RWPE2 (cell line): ENCODE measurements at places on chromosomes 2 and 18.

DNA sequence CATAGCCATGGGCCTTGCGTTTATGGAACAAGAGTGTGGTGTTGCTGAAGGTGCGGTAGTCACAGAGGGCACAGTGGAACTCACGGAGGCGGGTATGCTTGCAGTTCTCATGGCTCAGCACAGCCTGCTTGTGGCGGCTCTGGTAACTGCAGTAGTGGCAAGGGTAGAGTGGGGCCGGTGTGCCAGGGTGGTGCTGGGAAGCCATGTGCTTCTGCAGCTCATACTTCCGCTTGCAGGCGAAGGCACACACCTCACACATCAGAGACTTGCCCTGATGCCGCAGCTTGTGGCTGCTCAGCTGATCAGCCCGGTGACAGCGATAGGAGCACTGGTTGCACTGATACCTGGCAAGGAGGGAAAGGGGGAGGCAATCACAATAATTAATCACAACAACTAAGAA, 14.7 kb downstream of the ZNF142 start:
- DNase-seq: no peak

- DNase-seq: no peak
Measured at GRCh38 chr2:186027922-186028321, 289.3 kb downstream of the FSIP2 start.

- no peak for DNase-seq
Measured at GRCh38 chr2:173146590-173146989, 70.9 kb downstream of the MAP3K20 start.

DNA sequence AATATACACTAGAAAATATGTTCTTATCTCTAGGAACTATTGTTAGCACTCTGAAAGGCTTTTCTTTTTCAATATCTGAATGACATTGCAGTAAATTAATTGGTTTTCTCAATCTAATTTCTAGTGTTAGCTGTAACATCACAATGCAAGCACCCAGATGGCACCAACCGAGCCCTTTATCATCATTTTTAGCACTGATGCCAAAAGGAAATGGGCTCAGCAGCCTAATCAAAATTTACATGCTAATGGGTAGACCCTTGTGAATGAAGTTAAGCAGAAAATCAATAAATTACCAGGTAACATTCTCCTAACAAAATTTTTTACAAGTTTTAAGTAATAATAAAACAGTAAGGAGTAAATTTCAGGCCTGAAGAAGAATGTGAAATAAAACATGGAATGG, 53.5 kb upstream of the PGAP1 start:
- no peak for DNase-seq

DNA sequence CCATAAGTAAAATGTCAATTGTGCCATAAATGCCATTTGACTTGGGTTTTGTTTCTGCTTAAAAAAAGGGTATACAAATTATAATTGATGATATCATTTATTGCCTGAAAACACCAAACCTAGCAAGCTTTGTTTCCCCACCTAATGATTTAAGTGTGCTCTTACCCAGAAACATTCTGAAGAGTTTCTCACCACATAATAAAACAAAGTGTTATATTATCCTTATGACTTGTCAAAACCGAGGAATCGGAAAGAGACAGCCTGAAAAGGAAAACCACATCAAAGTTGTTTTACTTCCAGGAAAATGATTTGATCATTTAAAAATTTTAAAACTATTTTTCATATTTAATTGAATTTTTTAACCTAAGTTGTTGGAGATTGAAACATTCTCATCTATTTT, 170.5 kb upstream of the SLC39A10 start:
- DNase-seq: no peak

- DNase-seq: no peak
Measured at GRCh38 chr2:62801814-62802523, 96.5 kb downstream of the EHBP1 start.

- no peak for DNase-seq
Measured at GRCh38 chr2:77813599-77813998, 291.4 kb upstream of the LRRTM4 start.
